ENCODE measurements at places on chromosomes 5 and 9.

GRCh38 chr5:52867809-52868208 is 80.1 kb downstream of the ITGA1 start:
- no peak for DNase-seq

DNA sequence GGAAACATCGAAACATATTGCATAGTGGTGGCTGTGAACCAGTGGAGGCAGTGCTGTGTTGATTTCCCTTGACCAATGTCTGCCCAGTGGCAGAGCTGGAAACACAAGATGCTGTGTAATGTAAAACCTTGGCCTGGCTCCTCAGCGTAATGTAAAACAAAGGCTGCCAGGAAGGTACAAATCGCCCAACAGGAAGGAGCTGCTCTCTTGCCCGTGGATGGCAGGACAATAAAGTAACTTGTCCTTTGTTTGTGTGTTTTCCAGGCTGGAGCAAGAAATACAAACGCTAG is 143.4 kb downstream of the PALM2AKAP2 start:
- no peak for DNase-seq

DNA sequence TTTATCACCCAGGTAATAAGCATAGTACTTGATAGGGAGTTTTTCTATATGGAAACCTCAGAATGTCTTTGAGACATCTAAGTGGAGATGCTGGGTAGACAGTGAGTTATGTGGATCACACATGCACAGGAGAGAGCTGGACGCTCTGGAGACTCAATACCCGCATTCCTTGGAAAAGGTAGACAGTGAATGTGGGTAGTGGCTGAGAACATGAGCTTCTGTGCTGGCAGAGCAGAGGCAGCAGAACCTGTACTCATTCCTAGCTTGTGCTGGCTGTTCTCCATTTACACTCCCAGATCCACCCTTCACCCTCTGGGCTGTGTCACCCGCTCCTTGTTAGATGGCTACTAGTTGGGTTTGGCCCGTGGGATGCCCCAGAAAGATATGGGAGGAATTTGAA is 269.8 kb downstream of the ASTN2 start:
- no peak for DNase-seq

DNA sequence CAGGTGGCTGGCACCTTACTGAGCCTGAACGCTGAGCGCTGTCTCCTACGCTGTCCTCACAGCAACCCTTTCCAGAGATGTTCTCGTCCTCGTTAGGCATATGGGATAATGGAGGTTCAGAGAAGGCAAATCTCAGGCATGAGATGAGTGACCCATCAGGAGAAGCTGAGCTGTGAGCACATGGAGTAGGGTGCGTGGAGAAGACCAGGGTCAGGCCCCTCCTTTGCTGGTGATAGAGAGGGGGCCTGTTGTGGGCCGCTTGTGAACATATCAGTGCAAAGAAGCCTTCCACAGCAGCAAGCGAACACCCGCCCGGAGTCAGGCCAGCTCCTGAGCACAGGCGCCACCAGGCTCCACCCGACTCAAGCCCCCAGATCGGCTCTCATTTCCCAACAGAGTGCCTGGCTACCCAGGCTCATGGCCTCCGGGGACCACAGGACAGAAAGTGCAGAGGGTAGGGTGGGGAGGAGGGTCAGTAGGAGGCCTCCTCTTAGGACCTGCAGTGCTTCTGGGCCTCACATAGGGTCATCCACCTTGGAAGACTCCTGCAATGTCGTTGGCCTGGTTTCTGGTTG is 15.0 kb upstream of the TIFAB start:
- no peak for DNase-seq

DNA sequence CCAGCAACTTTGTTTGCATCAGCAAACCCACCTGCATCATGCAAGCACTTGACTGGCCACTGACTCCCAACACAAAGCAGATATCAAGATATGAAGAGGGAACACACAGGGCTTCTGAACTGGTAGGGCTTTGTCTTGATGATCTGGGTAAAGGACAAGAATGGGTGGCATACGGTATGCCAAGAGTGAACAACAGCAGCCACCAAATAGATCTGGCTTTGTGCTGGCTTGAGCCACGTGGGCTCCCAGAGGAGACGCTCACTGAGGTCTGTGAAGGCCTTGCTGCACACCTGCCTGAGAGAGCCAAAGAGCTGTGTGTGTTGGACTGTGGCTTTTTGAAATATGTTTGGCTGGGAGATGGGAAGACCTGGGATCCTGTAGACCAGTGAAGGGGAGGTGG is 43.5 kb downstream of the FGF1 start:
- DNase-seq: no peak

DNA sequence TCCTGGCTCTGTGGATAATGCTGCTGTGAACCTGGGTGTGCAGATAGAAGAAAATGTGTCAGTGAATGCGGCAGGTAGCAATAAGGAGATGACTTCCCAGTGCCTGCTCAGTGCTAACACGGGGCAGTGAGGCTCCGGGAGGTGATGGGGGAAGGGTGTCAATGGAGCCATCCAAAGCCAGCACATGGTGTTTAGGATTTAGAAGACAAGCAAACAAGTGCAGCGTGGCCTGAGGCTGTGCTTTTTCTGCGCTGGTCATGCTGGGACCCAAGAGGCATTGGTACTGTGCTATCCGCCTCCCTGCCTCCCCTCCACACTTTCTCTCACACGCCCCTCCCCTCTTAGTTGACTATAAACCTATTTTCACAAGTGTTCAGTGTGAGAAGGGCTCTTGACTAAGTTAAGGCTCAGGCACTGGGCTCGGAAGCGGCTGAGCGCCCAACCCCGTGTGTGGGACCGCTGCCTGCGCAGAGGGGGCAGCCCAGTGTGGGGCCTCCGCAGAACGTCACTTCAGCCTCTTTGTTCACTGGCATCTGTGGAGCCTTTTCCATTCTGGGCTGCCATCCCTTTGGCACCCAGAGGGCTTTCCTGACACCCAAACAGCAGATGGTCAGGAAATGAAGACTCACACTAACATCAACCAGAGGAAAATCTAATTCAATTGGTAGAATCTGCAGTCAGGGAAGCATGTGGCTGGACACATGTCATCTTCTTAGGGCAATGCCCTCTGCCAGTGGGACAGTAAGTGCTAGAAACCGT is 21.8 kb upstream of the NINJ1 start:
- no peak for DNase-seq

GRCh38 chr5:56506211-56506965 is 273.3 kb upstream of the ANKRD55 start:
- no peak for DNase-seq

DNA sequence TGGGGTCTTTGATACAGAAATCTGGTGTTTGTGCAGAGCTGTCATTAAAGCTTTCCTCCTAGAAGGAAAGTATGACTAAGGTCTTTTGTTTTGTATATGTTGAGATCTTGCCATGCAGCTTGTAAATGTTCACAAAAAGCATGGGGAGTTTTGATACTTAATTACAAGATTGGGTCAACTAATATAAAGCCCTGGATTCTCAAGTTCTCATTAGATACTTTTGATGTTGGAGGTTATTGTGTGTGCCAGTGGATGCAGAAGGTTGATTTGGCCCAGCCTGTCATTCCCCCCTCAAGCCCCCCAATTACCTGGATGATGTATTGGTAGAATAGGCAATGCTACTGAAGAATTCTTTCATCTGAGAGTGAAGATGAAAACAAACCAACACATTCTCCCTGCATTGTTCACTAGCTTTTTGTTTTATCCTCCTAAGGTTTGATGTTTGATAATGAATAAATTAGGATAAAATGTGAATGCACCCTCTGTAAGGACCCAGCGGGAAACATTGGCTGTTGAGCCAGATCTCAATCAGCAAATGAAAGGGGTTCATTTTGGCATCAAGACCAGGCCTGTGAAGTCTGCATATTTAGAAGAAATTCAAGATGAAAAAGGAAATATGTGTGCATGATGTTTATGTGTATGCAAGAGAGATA is 61.9 kb upstream of the ADAMTS19 start:
- no peak for DNase-seq

GRCh38 chr5:10700516-10700915 is 60.5 kb downstream of the DAP start:
- DNase-seq: no peak

DNA sequence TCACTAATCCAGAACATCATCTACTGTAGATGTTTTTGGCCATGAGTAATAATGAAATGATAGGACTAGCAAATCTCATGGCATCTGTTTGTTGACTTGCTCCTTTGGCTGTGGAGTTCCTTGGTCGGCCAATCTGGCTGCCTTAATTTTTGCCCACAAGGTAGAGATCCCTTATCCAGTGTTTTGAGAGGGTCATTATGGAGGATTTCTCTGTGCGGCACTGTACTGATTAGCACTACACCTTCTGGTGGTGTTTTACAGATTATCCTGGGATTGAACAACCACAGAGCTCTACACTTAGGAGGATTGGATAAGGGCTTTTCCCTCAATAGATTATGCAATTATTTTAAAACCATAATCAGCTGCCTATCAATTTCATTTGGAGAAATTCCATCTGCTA is 3.2 kb upstream of the ENHO start:
- DNase-seq: no peak

DNA sequence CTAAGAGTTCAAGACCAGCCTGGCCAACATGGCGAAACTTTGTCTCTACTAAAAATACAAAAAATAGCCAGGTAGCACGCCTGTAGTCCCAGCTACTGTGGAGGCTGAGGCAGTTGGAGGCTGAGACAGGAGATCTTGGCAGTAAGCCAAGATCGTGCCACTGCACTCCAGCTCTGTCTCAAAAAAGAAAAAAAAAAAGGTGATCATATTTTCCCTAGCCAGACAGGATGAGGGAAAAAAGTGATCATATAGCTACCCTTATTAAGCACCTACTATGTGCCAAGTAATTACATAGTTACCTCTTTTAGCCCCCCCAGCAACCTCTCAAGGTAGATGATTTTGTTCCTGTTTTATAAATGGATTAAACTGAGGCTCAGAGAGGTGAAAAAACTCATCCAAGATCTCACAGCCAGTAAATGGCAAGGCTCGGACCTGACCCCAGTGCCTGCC is 18.1 kb upstream of the RPL26L1 start:
- no peak for DNase-seq

- DNase-seq: no peak
Observed at GRCh38 chr9:35114840-35115628, 628 bp downstream of the ATOSB start.

DNA sequence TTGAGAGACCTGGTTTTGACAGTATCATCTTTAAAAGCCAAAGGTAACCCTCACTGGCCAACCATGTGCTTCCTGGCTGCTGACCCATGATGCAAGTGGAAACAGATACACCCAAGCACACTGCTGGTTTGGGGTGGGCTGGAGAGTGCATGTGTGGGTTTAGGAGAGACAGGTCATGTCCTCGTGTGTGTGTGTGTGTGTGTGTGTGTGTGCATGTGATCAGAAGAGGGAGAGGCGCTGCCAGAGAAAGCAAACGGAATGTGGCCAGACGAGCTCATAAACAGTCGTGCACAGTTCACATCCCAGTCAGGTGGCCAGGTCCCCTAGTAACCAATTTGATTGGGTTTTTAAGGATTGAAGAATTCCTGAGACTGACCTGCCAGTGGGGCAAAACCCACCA is 112.8 kb upstream of the ICE1 start:
- DNase-seq: no peak

- no peak for DNase-seq
Observed at GRCh38 chr5:1950708-1951103, 68.0 kb upstream of the IRX4 start.

DNA sequence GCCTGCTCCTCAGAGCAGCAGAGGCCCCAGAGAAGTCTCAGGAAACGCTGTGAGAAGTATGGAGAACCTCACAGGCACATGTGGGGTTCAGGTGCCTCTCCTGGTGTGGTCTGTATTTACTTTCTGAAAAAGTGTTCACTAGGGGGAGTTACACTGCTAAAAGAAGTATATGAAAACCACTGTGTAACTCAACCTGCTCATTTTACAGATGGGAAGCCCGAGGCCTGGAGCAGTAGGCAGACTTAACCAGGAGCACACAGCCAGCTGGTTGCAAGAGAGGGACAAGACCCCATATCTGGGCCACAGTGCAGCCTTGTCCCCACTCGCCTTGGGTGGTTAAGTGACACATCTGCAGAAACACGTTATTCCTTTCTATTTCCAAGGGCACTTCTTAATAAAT is 112.8 kb upstream of the SAP30L start:
- peak; percentile 3 for DNase-seq

DNA sequence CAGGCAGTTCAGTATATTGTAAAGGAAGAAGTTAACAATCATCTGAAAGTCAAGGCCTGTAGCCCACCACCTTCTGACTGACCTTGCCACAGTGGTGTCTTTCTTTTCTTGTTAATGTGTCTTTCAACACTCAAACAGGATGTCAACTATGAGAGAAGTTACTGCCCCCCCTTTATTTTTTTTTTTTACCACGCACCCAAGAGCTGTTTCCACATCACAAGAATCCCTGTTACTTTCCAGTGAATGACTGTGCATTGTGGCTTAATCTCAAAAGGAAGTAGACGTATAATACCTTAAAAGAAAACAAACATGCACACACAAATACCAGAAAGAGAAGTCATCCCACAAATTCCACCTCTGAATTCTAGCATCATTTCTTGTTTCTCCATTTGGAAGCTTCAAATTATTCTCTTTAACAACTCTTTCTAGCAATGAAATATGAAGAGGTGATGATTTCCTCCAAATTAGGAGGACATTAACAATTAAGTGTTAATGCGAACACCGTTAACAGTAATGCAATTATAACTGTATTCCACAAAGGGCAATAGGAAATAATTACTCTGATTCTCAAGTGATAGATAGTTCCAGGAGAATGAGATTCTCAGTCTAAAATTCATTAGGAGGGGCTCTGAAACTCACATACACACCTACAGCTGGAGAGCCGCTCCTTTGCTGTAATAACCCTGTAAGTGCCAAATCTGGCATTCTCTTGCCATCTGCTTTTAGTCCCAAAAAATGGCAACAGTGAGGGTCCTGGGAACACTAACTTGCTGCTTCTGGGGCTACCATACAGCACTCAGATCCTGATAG is 201.0 kb downstream of the EFNA5 start:
- no peak for DNase-seq

DNA sequence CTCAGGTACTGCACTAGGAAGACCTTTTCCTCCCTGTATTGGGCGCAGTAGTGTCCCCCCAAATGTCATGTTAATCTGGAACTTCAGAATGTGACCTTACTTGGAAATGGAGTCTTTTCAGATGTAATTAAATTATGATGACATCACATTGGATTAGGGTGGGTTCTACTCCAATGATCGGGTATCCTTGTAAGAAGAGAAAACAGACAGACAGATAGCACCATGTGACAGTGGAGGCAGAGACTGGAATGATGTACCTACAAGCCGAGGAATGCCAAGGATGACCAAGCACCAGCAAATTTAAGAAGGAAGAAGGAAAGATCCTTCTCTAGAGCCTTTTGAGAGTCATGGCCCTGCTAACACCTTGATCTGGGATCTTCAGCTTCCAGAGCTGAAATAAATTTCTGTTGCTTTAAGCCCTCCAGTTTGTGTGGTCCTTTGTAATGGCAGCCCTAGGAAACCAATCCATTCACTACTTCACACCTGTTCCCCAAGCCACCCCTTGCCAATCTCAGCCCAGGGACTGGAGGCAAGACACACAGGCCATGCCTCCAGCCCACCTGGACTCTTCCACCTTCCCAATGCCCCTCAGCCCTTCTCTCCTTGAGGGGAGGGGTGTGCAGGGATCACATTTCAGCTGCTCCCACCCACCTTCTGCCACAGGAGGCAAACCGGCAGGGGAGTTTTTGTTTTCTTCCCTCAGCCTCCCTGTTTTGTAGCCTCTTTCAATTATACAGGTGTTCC is 1.6 kb downstream of the CCNJL start:
- DNase-seq: no peak

Data from CD8-positive, alpha-beta T cell (primary cell).